Chondrocyte (in vitro differentiated cells): ENCODE measurements at places on chromosomes 7 and 10.

DNA sequence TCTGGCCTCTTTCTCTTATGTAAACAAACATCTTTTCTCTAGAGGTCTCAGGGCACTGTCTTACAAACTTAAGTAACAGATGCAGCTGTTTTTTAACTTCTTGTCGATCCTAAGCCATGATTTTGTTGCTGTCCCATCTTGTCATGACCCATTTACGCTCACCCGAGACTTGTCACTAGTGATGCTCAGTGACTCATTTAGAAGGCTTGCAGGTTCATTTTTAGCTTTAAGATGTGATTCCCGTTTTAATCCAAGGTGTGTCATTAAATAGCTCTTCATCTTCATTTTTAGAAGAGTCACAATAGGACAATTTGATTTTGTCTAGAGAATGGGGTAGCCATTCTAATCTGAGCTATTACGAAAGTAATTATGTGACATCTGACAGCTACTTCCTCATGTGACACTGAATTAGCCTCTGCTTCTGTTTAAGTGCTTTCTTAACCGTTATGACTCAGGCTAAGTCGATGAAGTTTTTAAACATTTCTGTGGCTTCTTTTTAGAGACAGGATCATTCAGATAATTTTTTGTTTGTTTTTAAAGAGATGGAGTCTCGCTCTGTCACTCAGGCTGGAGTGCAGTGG, 42.7 kb downstream of the SPDYE5 start:
- no peak for DNase-seq

DNA sequence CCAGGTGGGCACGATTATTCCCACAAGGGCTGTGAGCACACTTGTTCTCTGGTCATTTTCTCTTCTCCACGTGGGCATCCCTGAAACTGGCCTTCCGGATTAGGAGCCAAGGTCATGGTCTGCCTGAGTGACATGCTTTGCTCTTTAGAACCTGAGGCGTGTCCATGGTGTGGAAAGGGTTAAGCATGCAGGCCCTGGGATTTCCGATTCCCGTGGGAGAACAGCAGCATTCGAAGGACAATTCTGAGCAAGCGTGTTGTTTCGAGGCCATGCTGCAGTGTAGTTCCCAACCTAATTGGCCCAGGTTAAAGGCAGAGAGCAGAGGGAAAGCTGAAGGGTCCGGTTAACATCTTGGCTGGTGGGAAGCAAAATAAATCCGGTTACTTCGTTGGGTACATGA, 245.9 kb downstream of the SKAP2 start:
- DNase-seq: no peak

DNA sequence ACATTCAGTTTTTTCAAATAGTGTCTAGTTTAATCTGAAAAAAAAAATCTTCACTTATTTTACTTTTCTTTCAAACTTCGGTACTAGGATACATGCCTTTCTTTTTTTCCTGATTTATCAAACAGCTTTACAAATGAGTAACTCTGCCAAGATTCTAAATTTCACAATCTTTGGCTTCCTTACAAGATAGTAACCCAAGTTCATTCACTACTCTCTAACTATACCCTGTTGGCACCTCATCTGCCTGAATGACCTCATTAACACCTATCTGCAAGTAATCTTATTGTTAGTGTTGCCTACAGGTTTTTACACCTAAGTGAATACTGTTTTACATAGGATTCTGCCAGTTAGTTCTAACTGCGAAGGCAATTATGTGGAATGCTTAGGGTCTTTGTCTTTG, 159.8 kb downstream of the FOXP2 start:
- DNase-seq: no peak

DNA sequence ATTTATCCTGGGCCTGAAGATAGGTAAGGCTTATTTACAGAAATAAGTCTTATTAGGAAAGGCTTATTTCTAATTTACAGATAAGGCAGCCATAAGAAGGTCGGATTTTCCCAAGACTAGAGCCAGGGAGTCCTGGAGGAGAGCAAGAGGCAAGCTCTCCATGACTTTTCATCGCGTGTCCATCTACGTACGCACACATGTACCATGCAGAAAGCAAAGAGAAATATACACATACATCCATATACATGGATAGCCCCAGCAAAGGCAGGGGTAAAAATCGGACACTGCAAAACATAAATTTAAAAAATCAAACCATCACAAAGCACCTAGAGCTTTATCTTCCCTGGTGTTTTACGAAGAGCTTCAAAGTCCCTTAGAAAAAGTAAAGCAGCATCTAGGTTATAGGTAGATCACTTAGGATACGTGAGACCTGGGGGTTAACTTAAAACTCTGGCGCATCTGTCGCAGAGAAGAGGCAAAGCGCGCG, 25.8 kb upstream of the ZRANB1 start:
- no peak for DNase-seq

- no peak for DNase-seq
These were observed 63.7 kb upstream of the WAPL start for GRCh38 chr10:86585037-86585929.

DNA sequence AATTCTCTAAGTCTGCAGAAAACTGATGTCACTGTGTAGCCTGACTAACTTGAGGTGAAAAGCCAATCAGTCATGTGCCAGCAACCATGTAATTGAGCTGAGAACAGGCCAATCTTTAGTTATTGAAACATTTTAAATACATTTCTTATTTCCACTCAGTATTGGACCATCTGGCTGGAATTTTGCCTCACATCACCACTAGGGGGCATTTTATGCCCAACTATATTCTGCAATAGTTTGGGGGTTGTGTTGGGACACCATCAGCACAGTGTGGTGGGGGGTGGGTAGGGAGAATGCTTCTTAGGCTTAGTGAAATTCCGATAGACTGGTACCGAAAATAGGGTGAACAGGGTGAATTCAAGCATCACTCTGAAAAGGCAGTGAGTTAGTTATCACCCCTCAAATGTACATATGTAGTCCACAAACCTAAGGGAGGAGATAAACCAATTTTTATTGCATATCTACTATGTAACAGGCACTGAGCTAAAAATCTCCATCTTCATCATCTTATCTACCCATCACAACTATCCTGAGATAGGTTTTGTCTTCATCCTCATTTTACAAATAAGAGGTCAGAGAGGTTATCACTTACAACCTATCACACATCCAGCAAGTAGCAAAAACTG, 17.8 kb downstream of the NPSR1 start:
- DNase-seq: no peak
